ENCODE measurements at places on chromosomes 4 and X. TPM values are rescaled to one million over a fixed set of nuclear protein-coding genes. Genes with fewer than 3 reads are reported as not detected.

The GAGE12J gene
- not detected for polyA plus RNA-seq

DNA sequence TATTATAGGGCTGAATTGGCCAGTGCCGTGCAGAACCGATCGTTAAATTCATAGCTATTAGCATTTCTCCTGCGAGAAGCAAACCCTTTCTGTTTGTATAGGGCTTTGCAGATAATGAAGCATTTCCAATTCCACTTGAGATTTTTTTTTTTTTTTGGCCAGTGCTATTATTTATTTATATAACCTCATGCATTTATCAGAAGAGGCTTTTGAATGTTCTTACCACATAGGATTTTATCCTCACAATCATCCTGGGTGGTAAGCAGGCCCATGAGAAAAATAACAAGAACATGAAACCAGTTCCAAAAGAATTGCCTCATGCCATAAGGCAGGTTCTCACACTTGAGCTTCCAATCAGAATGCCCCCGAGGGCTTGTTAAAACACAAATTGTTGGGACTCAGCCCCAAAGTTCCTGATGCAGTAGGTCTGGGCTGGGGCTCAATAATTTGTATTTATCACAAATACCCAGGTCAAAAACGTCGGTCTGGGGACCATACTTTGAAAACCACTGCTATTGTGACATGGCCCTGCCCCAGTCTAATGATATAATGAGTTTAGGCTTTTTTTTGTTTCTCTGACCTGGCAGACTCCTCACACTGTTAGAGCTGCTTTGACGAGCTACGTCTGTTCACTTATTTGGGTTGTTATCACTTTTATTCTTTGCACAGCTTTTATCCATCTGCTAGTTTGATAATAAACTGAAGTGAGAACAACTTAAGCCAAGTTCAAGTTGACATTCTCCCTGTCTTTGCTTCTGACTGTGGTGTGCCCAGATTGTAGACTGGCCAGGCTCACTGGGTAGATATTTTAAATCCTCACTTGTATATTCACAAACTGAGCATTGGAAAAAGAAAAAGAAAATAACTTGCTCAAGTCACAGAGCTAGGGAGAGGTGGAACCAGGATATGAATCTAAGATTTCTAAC is 20.1 kb downstream of the SUPT20HL1 start:
- no peak for DNase-seq

GRCh38 chr4:77849278-77849965 is 13.2 kb upstream of the MRPL1 start:
- no peak for DNase-seq

DNA sequence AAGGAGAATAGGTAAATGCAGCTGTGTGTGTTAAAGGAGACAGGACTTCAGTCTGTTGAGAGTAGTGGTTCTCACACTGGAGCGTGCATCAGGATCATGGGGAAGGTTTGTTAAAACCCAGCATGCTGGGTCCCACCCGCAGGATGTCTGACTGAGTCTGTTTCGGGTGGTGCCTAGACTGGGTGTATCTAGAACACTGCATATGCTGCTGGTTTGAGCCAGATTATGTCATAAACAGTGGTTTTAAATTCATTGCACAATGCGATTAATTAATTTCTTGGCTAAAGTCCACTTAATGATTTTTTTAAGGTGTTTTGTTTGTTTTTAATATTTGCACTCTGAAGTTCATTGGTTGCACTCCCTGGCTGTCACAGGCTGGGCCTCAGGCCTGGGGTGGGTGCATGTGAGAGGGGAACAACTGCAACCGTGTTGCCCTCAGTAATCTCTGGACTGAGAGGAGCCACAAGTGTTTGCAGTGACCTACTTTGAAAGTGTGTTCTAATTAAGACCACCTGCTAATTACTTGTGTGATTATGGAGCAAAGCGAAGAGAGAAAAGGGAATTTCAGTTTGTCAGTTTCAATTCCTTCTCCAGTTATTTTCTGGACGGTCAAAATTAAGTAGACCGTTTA is 8.3 kb downstream of the HCCS start:
- no peak for DNase-seq

- no peak for DNase-seq
Measured at GRCh38 chr4:74206088-74206825, 48.3 kb downstream of the MTHFD2L start.

All from renal pelvis (tissue), 12 donors.